ENCODE measurements at places on chromosomes 5 and 9. TPM values are rescaled to one million over a fixed set of nuclear protein-coding genes. Genes with fewer than 3 reads are reported as not detected.

Gene NOXA1
- 21.8 TPM for total RNA-seq

DNA sequence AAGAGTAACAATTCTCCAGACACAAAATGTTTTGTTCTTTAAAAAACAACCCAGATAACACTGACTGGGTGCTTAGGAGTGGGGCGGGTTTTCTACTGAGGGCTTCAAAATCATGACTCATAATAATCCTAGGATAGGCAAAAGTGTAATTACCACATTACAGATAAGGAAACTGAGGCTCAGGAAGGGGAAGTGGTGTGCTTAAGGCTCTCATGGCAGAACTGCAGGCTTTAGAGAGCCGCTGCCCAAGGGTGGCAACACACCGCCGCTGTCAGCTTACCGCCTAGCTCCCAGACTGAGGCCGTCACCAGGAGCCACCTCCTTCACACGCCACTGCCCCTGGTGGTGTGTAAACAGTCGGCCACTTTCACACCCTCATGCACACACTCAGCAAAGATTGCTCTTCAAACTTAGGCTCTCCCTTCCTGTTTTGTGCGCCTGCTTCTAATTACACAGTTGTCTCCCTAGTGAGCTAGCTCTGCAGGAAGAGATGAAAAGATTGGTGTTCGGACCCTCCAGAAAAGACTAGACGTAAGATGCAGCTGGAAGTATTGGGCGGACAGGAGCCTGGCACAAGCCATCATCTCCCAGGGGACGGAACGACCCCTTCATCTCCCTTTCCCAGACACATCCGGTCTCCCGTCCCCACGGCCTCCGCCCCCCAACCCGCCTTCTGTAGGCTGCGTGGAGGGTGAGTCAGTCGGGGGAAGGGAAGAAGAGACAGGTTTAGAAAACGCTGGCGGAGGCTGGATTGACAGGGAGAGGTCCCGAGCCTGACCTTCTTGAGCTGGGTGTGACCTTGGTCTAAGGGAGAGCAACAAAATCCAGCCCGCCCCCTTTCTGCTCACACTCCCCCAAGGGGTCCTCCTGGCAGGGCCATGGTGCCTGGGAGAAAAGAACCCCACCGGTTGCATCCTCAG, 162.7 kb downstream of the SYK start:
- no peak for DNase-seq

GRCh38 chr5:77492653-77493000, 511 bp upstream of the WDR41 start:
- no peak for DNase-seq

GRCh38 chr5:177432143-177432838, 5.8 kb downstream of the GRK6 start:
- DNase-seq, result no peak
